ENCODE measurements at places on chromosomes 7 and 10.

DNA sequence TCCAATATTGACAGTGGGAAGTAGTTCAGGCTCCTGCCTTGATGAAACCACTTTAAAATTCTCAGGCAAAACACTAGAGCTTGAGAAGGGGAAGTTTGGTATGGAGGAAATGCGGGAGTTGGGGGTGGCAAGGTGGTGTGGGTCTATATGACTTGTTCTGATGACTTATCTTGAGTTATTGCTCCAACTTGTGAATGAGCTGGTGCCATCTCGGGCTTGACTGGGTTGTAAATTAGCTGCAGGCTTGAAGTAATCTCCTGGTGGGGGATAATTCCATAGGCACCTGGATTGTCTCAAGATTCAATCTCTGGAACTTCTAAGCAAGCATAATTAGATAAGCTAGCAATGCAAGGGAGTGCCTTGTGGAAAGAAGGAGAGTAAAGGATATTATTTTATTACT is 29.0 kb downstream of the MRPL32 start:
- DNase-seq, result no peak

GRCh38 chr7:46682836-46683624 is 762.0 kb upstream of the IGFBP3 start:
- peak; percentile 95 for DNase-seq

- DNase-seq, result peak; percentile 47
These were observed 796 bp downstream of the CDK14 start for GRCh38 chr7:90596671-90597562.

DNA sequence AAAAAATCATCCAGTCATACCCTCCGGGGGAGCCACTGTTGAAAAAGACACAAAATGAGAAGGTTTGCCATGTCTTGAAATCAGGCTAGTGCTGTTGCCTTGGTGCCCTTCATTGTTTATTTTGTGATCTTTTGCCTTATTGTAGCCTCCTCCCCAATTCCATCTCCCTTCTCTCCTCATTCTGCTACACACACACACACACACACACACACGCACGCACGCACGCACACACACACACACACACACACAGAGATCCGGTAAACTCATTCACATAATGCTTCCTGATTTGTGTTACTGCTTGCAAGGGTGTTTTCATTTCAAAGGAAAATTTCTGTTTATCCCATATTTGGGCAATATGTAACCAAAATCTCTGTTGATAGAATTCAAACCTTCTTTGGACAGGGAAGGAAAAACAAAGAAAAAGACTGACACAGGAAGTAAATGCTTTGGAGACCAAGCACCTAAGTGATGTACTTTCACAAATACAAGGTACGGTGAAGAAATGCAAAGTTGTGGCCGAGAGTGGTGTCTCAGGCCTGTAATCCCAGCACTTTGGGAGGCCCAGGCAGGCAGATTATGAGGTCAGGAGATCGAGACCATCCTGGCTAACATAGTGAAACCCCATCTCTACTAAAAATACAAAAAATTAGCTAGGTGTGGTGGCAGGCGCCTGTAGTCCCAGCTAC is 141.1 kb upstream of the CDK13 start:
- no peak for DNase-seq

GRCh38 chr10:13953371-13953770 is 366.6 kb downstream of the PRPF18 start:
- DNase-seq, result no peak

- no peak for DNase-seq
These were observed 116.7 kb upstream of the C10orf90 start for GRCh38 chr10:126787201-126787600.

DNA sequence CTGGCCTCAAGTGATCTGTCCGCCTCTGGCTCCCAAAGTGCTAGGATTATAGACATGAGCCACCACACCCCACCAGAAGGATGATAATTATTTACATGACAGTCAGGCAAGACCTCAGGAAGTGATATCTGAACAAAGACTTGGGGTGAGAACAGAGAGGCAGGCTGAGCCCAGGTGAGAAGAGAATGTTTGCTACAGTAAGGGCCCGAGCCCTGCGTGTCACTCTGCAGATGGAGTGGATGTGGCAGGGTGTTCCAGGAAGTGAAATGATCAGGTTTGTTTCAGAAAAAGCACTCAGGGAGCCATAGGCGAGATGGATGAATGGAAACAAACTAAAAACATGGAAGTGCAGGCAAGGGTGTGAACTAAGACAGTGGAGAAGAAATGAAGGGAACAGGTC is 22.2 kb downstream of the SFMBT2 start:
- DNase-seq, result no peak

- no peak for DNase-seq
These were observed 159.8 kb downstream of the KIF20B start for GRCh38 chr10:89861199-89861573.

- DNase-seq, result peak; percentile 2
These were observed 14.8 kb downstream of the TSPAN12 start for GRCh38 chr7:120843109-120843508.

GRCh38 chr10:34075254-34075926 is 739.7 kb downstream of the PARD3 start:
- no peak for DNase-seq

GRCh38 chr10:89030791-89031190 is 40.2 kb downstream of the FAS start:
- no peak for DNase-seq

Data from EH (cell line).